NCI-H1436 treated with DMSO at 0.1 percent for 48 hours (cell line): ENCODE measurements at places on chromosomes 12 and 14.
A peak's percentile ranks its signal among the peaks of the same experiment; 100 is the strongest.

GRCh38 chr12:91984556-91984955, 161.1 kb downstream of the BTG1 start:
- DNase-seq = no peak

DNA sequence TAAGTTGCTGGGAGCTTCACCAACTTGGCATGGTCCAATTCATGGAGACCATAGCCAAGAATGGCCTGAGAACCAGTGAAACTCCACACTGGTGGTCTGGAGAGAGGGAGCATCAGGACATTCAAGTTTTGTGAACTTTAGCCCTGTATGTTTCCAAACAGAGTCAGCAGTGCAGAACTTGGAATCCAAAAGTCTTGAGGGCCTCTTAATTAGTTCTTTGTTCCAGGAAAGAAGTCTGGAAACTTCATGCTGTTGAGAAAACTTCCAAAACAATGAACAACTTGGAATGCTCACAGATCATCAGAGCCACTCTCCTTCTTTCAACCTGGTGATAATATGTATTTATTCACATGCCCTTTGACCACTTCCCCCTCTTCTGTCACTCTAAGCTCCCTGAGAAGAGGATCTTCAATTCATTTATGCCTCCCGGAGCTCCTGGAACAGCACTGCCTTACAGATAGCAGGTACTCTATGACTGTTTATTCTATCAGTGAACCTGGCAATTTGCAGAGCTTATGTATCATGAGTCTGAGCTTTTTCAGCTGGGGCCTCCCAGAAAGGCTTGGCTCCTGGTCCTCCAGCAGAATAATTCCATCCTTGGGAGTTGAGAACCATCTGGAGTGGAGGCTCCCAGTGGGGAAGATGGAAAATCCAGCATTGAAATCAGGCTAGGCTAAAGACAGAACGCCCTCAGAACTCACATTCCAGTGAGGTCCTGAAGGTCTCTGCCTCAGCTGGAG, 191.4 kb downstream of the KTN1 start:
- no peak for DNase-seq

DNA sequence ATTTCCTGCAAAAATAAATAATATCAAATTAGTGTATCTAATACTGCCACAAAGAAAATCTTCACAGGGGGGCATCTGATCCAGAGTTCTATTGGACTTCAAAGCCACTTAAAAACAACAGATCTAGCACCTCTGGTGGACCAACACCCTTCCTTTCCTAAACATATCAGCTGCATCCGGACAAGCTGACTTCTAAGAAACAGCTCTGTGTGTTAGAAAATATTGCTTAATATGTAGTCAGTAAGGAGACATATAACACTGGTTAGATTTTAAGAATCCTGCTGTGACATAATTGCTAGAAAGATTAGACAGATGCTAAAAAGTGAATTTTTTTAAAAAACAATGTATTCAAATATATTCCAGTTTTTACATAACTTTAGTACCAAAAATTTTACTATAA, 61.1 kb upstream of the PTPRB start:
- no peak for DNase-seq

DNA sequence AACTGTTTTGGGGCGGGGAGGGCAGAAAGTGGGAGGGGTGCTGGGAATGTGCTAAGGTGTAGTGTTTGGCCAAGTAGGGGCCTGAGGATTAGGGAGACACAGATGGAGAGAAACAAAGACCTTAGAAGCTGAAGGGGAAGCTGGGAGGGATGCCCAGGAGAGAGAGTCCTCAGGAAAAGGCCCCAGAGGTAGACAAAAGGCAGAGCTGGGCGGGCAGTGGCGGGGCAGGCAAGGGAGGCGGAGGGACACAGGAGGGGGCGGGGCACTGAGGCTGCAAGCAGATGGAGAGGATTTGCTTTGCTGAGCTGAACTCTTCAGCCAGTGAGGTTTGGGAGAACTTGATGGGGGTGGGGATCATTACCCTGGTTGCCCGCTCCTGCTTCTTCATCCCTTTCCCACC, 2.8 kb downstream of the PTMS start:
- no peak for DNase-seq

GRCh38 chr14:66601932-66602578, 94.1 kb downstream of the GPHN start:
- DNase-seq = no peak

GRCh38 chr12:76621582-76622024, 62.0 kb upstream of the OSBPL8 start:
- DNase-seq = peak; percentile 19

- DNase-seq = no peak
Measured at GRCh38 chr12:20319366-20319765, 49.0 kb upstream of the PDE3A start.

GRCh38 chr12:45336331-45336730, 120.4 kb downstream of the ANO6 start:
- no peak for DNase-seq

DNA sequence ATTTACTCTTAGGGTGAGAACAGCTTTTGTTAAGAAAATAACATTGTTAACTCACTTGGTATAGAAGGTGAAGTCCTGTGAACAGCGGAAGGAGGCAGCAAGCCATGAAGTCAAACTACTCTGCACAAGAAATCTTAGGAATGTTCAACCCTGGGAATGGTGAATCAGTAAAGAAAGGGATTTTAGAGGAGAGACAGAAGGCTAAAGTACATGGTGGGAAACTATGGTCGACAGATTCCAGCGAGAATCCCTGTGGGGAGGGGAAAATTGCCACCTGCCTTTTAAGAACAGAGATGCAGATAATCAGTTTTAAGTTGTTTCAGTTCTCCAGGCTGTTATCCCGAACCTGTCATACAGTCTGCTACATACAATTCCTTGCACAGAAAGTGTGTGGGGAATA, 63.2 kb upstream of the PTPRR start:
- DNase-seq = no peak

GRCh38 chr12:100141666-100141997, 1.0 kb downstream of the BLTP3B start:
- DNase-seq = no peak

GRCh38 chr14:23093526-23093925, 1.4 kb downstream of the ACIN1 start:
- DNase-seq = no peak

GRCh38 chr12:95439461-95440230, 34.3 kb upstream of the METAP2 start:
- no peak for DNase-seq

- DNase-seq = no peak
Measured at GRCh38 chr12:27164330-27165040, 79.6 kb upstream of the STK38L start.

- DNase-seq = no peak
Measured at GRCh38 chr12:53194973-53195372, 12.1 kb downstream of the ITGB7 start.

DNA sequence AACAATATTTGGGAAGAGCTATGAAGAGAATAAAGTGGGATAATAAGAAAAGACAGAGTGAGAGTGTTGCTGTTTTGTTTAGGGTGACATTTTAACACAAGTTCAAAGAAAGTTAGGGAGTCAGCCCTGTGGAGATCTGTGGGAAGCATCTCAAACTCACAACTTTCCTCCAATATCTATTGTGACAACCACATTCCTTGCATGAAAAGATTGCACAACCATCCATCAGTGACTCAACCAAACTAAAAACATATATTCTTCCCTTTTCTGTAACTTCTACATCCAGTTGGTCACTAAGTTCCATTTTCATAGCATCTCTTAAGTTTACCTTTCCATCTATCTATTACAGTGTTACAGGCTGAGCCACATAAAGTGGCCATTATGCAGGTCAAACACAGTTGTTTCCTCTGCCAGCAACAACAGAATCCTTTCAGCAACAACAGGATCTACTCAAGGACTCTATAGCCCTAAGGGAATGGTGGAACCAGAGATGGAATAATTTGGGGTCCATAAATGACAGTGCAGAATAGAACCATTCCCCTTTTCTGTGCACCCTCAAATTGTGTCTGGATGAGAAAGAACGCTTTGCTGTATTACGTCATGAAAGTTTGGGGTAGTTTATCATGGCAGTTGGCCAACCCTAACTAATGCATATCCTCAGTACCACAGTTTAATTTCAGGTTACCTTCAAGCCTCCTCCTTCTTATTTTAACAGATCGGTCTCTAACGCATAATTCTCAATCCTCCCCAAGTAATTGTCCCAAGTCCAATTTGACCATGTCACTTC, 118.8 kb downstream of the ST8SIA1 start:
- DNase-seq = no peak
